ENCODE measurements at places on chromosomes 11 and 22. TPM values are rescaled to one million over a fixed set of nuclear protein-coding genes. Genes with fewer than 3 reads are reported as not detected.

- no peak overlapping the region for H3K4me3 ChIP-seq
- no peaks in the 10 kb centered on the region for H3K27me3 ChIP-seq
- H3K27ac ChIP-seq = no peak overlapping the region
- no peaks in the 10 kb centered on the region for H3K4me1 ChIP-seq
- no peaks in the 10 kb centered on the region for H3K36me3 ChIP-seq
Measured at GRCh38 chr11:116607027-116607426, 165.8 kb downstream of the BUD13 start.

GRCh38 chr22:27512283-27512761 lies 289.2 kb downstream of the MN1 start:
- H3K27me3 ChIP-seq = no peaks in the 10 kb centered on the region
- no peaks in the 10 kb centered on the region for H3K36me3 ChIP-seq
- H3K4me3 ChIP-seq = no peak overlapping the region
- peak overlapping the region; percentile 63 for H3K27ac ChIP-seq
- peaks cover 12% of the 10 kb centered on the region for H3K4me1 ChIP-seq

- no peak overlapping the region for H3K27ac ChIP-seq
- H3K27me3 ChIP-seq = peaks cover 60% of the 10 kb centered on the region
Measured at GRCh38 chr11:44788536-44789261, 61.9 kb downstream of the TSPAN18 start.

DNA sequence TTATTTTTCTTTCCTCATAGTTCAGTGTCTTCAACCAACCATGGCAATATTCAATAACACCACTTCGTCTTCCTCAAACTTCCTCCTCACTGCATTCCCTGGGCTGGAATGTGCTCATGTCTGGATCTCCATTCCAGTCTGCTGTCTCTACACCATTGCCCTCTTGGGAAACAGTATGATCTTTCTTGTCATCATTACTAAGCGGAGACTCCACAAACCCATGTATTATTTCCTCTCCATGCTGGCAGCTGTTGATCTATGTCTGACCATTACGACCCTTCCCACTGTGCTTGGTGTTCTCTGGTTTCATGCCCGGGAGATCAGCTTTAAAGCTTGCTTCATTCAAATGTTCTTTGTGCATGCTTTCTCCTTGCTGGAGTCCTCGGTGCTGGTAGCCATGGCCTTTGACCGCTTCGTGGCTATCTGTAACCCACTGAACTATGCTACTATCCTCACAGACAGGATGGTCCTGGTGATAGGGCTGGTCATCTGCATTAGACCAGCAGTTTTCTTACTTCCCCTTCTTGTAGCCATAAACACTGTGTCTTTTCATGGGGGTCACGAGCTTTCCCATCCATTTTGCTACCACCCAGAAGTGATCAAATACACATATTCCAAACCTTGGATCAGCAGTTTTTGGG lies at the start of gene OR51T1:
TSS of gene OR51T1 (plus strand) at position 41 of the 641 bp plus-strand sequence. CDS start at position 41, 0 bp downstream.
- H3K4me3 ChIP-seq = no peak within 1 kb of the TSS
- H3K27me3 ChIP-seq = no peaks in the 10 kb centered on the region
- no peaks in the 10 kb centered on the region for H3K36me3 ChIP-seq
- DNase-seq = peak; percentile 20
- H3K27ac ChIP-seq = no peak within 1 kb of the TSS
- no peaks in the 10 kb centered on the region for H3K4me1 ChIP-seq

DNA sequence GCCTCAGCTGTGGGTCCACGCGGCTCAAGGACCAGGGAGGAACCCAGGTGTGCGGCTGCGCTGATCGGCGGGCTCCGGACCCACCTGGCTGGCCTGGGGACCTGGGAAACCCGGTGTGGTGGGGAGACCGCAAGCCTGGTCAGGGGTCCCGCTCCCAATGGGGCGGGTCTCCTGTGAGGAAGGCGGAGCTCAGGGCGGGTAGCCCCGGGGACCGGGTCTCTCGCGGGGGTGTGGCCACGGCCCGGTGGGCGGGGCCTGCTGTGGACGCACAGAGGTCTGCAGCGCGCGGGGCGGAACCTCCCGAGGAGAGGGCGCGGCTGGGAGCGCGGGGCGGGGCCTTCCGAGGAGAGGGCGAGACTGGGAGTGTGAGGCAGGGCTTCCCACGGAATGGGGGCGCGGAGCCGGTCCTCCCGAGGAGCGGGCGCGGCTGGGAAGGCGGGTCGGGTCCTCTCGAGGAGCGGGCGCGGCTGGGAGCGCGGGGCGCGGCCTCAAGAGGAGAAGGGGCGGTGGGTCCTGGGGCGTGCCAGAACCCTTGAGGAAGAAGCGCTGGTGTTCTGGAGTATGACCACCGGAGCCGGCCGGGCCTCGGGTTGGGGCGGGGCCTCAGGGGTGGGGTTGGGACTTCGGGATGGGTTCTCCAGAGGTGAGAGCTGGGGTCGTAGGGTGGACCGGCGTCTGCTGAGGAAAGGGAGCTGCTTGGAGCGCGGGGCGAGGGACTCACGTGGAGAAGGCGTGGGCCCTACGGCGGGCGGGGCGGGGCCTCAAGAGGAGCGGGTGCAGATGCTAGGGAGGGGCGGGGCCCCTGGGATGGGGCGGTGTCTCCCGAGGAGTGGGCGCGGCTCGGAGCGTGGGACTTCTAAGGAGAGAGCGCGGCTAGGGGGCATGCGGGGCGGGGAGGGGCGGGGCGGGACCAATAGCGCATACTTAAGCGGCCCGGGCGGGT lies 20.8 kb downstream of the DGCR6L start:
- H3K27me3 ChIP-seq = peaks cover 19% of the 10 kb centered on the region
- no peak overlapping the region for H3K27ac ChIP-seq
- peaks cover 2% of the 10 kb centered on the region for H3K4me1 ChIP-seq
- H3K36me3 ChIP-seq = no peaks in the 10 kb centered on the region

- H3K27me3 ChIP-seq = no peaks in the 10 kb centered on the region
- H3K4me1 ChIP-seq = peaks cover 38% of the 10 kb centered on the region
- peak; percentile 64 for DNase-seq
- H3K36me3 ChIP-seq = no peaks in the 10 kb centered on the region
- no peak overlapping the region for H3K4me3 ChIP-seq
Measured at GRCh38 chr22:27226666-27227065, 569.3 kb downstream of the MIAT start.

DNA sequence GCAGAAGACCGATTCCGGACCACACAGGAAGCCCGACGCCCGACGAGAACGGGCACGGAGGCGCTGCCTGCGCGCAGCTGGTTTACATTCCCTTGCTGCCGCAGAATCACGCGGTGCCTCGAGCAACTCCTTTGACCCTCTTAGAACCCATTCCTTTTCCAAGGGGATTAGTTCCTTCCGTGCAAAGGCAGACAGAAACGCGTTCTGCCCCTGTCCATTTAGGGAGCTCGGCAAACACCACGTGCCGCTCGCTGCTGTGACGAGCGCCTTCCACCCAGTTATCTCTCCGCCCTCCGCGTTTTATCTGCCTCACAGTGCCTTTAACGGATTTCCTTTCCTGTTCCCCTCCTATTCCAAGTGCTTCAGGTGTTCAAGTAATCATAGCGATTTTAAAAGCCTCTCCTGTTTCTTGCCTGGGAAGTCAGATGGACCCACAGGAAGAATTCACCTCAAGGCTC lies 24.1 kb upstream of the MICAL3 start:
- no peaks in the 10 kb centered on the region for H3K36me3 ChIP-seq
- no peak overlapping the region for H3K4me3 ChIP-seq
- no peaks in the 10 kb centered on the region for H3K27me3 ChIP-seq

DNA sequence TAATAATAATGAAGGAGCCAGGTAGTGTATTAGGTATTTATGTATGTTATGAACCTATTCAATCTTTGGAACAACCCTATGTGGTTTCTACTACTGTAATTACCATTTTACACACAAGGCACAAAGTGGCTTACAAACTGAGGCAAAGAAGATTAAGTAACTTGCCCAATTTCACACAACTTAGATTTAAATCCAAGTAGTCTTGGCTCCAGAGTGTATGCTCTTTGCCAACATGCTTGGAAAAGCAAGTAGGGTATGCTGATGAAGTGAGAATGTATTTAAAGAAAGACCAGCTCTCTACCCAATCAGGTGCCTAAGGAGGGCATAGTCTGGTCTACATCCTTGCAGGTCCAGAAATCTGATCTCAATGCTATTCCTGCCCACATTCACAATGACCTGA lies 463.2 kb downstream of the METTL15 start:
- H3K4me3 ChIP-seq = no peak overlapping the region
- DNase-seq = no peak
- H3K27me3 ChIP-seq = no peaks in the 10 kb centered on the region
- no peak overlapping the region for H3K27ac ChIP-seq
- no peaks in the 10 kb centered on the region for H3K36me3 ChIP-seq

DNA sequence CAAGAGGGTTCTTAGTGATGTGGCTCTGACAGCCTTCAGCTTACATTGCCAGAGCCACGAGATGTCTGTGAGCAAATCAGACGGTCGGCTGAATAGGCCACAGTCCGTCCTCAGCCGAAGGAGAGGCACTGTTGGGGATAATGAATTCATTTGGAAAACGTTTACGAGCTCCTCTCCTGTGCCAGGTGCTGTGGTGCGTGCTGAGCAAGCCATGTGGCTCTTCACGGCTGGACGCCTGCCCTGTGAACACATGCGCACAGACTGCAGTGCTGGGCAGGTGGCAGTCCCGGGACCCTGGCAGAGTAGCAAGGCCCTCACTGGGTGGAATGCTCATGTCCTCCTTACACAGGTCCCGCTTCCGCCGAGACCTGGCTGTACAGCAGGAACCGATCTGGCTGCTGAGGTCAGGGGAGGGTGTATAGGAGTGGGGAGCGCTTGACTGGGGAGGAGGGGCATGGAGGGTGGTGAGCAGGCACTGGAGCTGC lies 6.8 kb downstream of the TBC1D22A start:
- DNase-seq = no peak
- no peak overlapping the region for H3K4me3 ChIP-seq
- no peaks in the 10 kb centered on the region for H3K27me3 ChIP-seq

DNA sequence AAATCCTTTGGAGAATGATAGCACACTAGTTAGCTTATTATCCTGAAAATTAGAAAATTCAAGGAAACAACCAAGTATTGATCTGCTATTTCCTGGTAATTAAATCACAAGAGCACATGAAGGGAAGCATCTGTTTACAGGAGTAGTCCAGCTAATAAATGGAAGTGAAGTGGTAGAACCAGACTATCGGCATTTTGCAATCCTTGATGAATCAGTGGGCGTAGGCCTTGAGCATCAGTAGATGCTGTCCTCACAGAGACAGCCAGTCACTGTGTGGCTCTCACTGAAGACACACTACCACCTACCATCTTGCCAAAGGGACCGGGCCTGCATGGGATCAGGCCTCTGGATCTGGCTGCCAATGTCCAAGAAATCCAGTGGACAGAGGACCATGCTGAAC lies 69.8 kb downstream of the FBLN1 start:
- no peak overlapping the region for H3K27ac ChIP-seq
- no peaks in the 10 kb centered on the region for H3K36me3 ChIP-seq
- H3K27me3 ChIP-seq = no peaks in the 10 kb centered on the region
- no peaks in the 10 kb centered on the region for H3K4me1 ChIP-seq

- H3K27me3 ChIP-seq = peaks cover 30% of the 10 kb centered on the region
- H3K4me1 ChIP-seq = peaks cover 11% of the 10 kb centered on the region
- DNase-seq = peak; percentile 34
- H3K4me3 ChIP-seq = no peak overlapping the region
Measured at GRCh38 chr22:50531962-50532674, 2.3 kb upstream of the TYMP start.

- H3K27me3 ChIP-seq = no peaks in the 10 kb centered on the region
- H3K27ac ChIP-seq = no peak overlapping the region
- H3K4me3 ChIP-seq = no peak overlapping the region
- H3K36me3 ChIP-seq = no peaks in the 10 kb centered on the region
Measured at GRCh38 chr22:38189104-38189503, 7.5 kb upstream of the PLA2G6 start.

DNA sequence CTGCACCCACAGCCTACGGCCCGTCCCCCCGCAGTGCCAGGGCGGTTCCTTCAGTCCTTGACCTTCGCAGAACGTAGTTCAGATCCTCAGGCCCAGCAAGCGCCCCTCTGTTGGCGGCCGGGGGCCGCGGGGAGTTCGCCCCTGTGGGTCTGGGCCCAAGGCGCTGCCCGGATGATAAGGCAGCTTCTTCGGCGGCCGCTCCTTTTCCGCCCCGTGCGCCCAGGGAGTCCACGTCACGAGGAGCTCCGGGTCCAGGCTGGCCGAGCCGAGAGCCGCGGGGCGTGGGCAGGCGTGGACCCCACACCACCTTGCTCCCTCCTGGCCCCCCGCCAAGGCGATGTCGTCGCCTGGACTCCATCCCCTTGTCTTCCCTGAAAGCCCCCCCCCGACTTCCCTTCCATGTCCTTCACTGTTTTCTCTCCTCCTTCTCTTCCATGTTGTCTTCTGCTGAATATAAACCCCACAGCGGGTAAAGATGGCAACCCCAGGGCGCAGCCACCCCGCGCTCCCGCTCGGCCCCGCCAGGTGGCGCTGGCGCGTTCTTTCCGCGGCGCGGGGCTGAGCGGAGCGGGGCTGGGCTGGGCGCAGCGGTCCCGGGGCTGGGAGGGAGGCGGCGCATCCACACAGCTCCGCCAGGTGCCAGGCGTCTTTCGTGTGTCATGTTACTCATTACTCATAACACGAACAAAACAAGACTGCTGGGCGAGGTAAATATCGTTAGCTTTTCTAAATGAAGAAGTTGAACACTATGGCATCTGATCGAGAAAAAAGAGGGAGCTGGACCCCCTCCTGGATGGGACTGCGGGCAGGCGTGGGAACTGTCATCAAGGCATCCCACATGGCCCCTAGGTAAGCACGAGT lies 321.0 kb downstream of the NTM start:
- no peaks in the 10 kb centered on the region for H3K36me3 ChIP-seq
- H3K4me1 ChIP-seq = peaks cover 12% of the 10 kb centered on the region
- H3K27ac ChIP-seq = no peak overlapping the region
- H3K27me3 ChIP-seq = no peaks in the 10 kb centered on the region
- no peak overlapping the region for H3K4me3 ChIP-seq

- H3K36me3 ChIP-seq = no peaks in the 10 kb centered on the region
- no peak overlapping the region for H3K27ac ChIP-seq
- H3K27me3 ChIP-seq = no peaks in the 10 kb centered on the region
- H3K4me1 ChIP-seq = peaks cover 9% of the 10 kb centered on the region
Measured at GRCh38 chr11:94199136-94200130, 70.8 kb downstream of the PANX1 start.

DNA sequence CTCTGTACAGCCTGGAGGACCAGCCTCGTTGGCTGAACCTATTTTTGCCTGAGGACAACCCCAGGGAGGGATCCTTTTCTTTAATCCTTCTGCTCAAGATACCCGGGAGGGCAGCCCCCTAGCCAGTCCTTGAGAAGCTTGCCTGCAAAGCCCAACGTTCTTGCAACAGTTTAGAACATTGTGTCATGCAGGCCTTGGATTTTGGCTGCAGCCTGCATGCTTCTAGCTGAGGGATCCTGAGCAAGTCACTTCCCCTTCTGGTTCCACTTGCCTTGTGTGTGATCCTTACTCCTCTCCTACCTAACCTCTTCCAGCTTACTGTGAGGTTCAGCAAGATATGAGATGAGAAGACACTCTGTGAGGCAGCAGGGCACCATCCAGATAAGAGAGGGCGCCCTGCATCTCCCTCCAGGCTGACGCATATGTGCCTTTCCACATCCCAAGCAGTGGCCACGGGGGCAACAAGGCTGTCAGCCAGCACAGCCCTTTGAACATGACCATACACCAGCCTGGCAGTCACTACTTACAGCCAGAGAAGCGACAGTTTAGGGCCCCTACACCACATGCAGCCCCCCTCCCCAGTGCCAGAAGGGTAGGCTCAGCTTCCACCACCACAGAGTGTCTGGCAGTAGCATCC lies 76.1 kb downstream of the C11orf58 start:
- peaks cover 5% of the 10 kb centered on the region for H3K27me3 ChIP-seq
- H3K27ac ChIP-seq = no peak overlapping the region
- no peaks in the 10 kb centered on the region for H3K4me1 ChIP-seq
- H3K4me3 ChIP-seq = no peak overlapping the region
- no peak for DNase-seq

Gene MRGPRX3
- total RNA-seq = not detected

Gene C11orf21
- not detected for total RNA-seq

Gene GAL
- 26.3 TPM for total RNA-seq

Gene PLAAT2
- total RNA-seq = 0.52 TPM

Gene TMPRSS4
- total RNA-seq = not detected

Gene TEX12
- not detected for total RNA-seq

Gene CHRDL2
- total RNA-seq = not detected

Gene TECTA
- total RNA-seq = 0.84 TPM

Gene CD6
- 0.58 TPM for total RNA-seq

Gene GP1BB
- 2.8 TPM for total RNA-seq

Gene IGLL1
- total RNA-seq = not detected

Gene FXYD6
- total RNA-seq = 8.1 TPM

Measured in astrocyte (in vitro differentiated cells and primary cell).